ENCODE measurements at places on chromosomes 13 and 19.

GRCh38 chr13:87674247-87674738 lies 3.1 kb downstream of the SLITRK5 start:
- no peak for DNase-seq

DNA sequence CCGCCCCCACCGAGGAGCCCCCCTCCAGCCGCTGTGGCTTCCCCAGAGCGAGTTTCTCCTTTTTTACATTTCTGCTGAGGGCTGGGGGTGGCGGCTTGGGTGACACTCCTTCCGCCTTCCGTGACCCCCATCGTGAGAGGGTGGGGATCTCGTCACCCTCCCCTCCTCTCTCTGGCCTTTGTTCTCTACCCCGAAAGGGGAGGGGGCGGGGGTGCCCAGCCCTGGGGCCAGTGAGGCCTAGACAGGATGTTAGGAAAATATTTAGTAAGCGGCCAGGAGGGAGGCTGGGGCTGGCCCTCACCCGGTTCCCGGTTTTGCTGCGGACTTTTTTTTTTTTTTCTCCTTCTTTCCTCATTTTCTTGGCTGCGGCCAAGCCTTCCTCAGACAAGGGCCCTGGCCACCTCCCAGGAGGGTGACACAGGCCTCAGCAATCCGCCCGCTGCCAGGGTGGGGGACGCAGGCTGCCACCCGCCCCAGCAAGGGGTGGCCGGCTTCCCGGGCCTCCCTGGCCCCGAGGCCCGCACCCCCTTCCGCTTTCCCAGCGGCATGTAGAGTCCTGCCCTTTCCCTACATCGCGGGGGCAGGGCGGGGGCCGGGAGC lies 3.9 kb downstream of the MIDN start:
- DNase-seq = no peak

DNA sequence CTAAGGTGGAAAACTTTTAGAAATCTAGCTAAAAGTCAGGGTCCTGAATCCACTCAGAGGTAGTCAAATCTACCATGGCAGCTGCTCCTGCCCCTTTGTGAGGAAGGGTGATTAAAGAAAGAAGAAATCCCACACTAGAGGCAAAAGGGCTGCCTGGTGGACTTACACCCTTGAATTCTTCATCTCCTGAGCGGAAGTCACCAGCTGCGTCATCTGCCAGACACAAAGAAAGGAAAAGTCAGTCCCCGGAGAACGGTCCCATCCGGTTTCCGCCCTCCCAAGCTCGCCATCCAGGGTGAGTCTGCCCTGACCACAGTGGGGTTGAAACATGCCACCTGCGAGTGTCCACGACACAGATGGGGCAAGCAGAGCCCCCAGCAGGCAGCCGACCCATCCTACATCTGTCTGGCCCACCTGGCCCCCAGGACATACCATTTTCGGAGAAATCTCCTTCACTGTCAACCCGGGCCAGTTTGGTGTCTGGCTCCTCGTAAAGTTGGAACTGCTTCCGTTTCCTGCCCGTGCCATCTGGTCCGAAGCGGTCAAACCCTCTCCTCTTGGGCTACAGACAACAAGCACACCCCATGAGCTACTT lies 7.7 kb downstream of the AKAP8 start:
- no peak for DNase-seq

GRCh38 chr19:16773259-16773658 lies 53.6 kb downstream of the NWD1 start:
- DNase-seq = no peak

GRCh38 chr13:24182703-24183081 lies 22.2 kb downstream of the SPATA13 start:
- DNase-seq = no peak

DNA sequence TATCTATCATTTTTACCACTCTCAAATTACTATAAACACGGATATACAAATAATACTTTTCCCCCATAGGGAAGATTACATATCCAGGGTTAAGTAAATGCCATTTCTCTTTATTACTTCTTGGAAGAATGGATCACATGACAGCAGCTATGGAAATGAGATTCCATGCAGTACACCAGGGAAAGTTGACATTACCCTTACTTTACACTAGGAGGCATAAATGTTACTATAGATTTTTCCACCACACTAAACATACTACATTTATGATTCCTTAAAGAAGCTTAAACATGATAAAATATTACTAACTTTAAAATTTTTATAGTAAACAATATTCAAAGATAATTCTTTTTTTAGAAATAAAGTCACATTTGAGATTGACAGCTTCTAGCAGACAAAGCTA lies 611.4 kb downstream of the PCDH9 start:
- no peak for DNase-seq

DNA sequence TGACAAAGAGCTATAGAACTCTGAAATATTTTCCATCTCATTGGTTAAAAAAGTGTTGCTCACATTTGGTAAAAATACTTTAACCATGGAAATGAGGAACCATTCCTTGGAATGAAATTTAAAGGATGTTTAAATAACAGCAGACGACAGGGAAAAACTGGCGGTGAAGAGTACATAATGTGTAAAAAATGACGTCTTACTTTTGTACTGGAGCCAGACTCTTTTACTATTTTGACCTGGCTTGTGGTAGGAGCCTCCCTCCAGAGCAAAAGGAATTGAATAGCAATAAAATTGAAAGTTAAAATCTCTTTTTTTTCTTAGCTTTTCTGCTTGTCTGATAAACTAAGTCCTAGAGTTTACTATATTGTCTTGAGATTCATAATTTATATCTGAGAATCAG lies 426.2 kb upstream of the KLHL1 start:
- DNase-seq = no peak

GRCh38 chr13:20350819-20351218 lies 118.7 kb upstream of the GJB6 start:
- no peak for DNase-seq

DNA sequence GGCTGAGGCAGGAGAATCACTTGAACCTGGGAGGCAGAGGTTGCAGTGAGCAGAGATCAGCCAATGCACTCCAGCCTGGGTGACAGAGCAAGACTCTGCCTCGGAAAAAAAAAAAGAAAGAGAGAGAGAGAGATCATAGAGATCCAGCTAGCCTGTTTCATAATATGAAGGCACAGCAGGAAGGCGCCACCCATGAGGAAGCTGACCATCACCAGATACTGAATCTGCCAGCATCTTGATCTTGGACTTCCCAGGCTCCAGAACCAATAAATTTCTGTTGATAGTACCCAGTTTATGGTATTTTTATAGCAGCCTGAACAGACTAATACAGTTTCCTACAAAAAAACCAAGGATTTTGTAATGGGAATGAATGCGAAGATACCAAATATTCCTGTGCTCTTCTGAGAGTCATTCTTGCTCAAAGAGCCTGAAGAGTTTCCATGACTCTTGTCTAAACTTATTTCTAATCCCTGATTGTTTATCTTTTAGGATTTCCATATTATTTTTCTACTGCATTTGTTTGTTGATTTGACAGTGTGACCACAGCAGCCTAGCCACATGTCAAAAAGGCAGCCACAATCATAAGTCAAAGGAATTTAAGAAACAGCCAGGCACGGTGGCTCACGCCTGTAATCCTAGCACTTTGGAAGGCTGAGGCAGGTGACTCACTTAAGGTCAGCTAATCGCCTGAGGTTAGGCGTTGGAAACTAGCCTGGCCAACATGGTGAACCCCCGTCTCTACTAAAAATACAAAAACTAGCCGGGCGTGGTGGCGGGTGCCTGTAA lies 37.7 kb upstream of the PDCD5 start:
- no peak for DNase-seq

DNA sequence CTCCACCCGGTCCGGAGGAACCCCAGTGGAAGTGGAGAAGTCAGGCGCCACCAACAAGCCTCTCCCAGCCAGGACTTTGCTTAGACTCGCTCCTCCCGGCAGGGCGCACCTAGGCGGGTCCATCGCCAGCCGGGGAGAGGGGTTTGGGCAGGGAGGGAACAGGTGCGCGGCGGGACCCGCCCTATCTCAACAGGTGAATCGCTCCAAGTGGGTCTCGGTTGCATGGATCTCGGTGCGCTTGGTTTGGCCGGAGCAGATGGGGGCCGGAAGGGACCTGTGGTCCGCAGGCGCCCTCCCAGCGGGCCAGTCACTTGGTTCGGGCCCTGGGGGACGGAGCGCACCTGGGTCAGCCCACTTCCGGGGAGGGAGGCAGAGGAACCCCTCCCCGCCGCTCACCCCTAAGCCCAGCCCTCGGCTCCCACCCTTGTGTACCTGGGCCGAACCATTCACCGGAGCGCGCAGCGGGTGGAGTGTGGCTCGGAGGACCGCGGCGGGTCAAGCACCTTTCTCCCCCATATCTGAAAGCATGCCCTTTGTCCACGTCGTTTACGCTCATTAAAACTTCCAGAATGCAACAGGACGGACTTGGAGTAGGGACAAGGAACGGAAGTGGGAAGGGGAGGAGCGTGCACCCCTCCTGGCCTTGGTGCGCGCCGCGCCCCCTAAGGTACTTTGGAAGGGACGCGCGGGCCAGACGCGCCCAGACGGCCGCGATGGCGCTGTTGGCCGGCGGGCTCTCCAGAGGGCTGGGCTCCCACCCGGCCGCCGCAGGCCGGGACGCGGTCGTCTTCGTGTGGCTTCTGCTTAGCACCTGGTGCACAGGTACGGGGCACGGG lies at the start of gene LSR:
LSR (plus strand) TSS at position 693 of the 836 bp plus-strand sequence; CDS start at position 714, 21 bp downstream.
- DNase-seq = peak; percentile 55

DNA sequence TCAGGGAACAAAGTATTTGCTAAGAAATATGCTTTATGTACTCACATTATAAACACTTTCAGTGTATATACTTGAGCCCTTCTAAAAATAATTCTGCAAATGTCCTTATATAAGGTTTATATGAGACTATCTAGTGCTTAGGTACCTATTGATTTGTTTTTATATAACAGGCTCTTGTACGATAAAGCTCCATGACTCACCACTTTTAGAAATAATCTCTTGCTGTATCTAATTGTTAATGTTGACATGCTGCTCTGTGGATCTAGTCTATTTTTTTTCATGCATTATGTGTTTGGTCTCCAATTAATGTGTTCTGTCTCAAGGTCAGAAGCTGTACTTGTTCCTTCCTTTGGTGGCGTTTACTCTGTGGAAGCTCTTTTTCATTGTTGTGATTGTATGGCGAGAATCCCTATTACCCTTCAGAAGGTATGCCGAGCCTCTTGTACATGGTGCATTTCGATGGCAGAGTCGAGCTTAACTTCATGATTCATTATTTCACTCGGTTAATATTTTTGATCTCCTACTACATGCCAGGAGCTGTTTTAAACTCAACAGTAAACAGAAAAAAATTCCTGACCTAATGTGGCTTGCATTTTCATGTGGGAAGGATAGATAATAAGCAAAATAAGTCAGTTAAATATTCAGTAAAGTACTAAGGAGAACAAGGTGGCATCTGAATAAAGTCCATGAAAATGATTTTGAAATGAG lies 361.6 kb downstream of the COG6 start:
- no peak for DNase-seq

GRCh38 chr13:38528986-38529385 lies 157.9 kb upstream of the FREM2 start:
- DNase-seq = no peak

DNA sequence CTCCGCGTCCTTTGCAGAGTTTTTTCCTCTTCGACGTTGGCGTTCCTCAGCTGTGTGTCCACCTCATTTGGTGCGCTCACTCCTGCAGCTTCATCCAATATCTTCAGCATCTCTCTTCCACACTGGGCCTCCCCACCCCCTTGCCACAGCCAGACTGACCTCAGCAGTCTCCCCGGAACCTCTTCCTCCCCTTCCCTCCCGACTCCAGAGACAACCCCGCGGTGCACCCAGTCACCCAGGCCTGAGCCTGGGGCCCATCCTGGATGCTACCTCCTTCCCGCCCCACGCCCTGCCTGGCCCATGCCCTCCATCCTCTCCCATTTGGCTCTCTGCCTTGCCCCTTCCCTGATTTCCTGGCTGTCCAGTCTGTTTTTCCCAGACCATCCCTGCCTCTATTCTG lies 8.1 kb upstream of the C5AR2 start:
- no peak for DNase-seq

GRCh38 chr19:13834244-13835069 lies 39.2 kb downstream of the ZSWIM4 start:
- no peak for DNase-seq

GRCh38 chr13:114032126-114032799 lies 58.4 kb upstream of the C13orf46 start:
- DNase-seq = no peak

- DNase-seq = no peak
Measured at GRCh38 chr13:95954266-95954665, 98.9 kb downstream of the UGGT2 start.

GRCh38 chr13:61830475-61830874 lies 414.8 kb upstream of the PCDH20 start:
- no peak for DNase-seq

DNA sequence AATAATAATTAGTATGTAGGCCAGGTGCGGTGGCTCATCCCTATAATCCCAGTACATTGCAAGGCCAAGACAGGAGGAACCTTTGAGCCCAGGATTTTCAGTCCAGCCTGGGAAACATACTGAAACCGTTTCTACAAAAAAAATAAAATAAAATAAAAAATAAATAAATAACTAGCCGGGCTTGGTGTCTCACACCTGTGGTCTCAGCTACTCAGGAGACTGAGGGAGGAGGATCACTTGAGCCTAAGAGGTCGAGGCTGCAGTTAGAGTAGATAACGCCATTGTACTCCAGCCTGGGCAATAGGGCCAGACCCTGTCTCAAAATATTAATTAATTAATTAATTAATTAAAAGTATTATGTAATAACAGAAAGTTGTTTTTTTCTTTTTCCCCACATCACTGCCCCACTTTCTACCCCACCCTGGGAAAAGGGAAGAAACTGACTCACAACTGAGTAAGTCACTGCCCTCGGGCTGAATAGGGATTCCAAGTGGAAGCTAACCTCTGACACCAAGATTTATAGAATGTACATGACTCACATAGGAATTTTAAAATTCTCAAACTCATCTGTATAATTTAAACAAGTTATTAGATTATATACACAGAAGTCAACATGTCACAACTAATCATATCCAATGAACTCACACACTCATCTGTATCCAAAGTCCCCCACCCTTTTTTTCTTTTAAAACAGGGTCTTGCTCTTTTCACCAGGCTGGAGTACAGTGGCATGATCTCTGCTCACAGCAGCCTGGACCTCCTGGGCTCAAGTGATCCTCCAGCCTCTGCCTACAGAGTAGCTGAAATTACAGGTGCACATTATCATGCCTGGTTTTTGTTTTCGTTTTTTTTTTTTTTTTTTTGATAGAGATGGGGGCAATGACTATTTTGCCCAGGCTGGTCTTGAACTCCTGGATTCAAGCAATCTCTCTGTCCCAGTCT lies 12.5 kb downstream of the ZNF611 start:
- no peak for DNase-seq

GRCh38 chr13:52711286-52711685 lies 28.3 kb downstream of the CNMD start:
- DNase-seq = no peak

DNA sequence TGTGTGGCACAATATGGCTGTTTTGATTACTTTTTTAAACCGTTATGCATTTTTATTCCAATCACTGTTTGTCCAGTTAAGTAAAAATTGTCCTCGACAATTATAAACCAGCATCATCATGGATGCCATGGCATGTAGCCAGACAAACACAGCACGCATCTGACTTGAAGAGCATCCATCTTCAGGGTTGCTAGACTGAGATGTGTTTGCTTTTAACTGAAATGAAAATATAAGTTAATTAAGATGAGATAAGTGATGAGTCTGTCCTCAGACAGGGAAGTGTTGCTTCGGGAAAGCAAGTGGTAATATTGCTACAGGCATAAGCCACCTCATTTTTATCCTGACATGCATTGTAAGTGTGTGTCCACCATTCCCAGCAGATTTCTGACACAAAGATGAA lies 92.8 kb upstream of the TPP2 start:
- no peak for DNase-seq

Measured in NCI-H2081 treated with DMSO at 0.1 percent for 48 hours (cell line).